ENCODE measurements at places on chromosomes 2 and 18. TPM values are rescaled to one million over a fixed set of nuclear protein-coding genes. Genes with fewer than 3 reads are reported as not detected.

Gene CFAP221
- not detected for total RNA-seq

Gene IL36G
- total RNA-seq = not detected

Gene NYAP2
- not detected for total RNA-seq

Gene CSRNP3
- total RNA-seq = not detected

Gene KCNG2
- not detected for total RNA-seq

Gene ACOXL
- total RNA-seq = 0.15 TPM

Gene LIPG
- total RNA-seq = 0.15 TPM

Gene TM4SF20
- not detected for total RNA-seq

Gene LIPT1
- total RNA-seq = 8.5 TPM

Gene ACMSD
- total RNA-seq = not detected

Gene TMEM182
- 2.5 TPM for total RNA-seq

Gene RTN4
- 79.9 TPM for total RNA-seq

Gene OSBPL6
- 0.35 TPM for total RNA-seq

Gene CABYR
- total RNA-seq = 1.3 TPM

Gene C2orf72
- total RNA-seq = 0.15 TPM

Gene ITPRID2
- total RNA-seq = 68.3 TPM

Gene MROH2A
- not detected for total RNA-seq

Gene AQP12B
- total RNA-seq = not detected

Gene DCTN1
- total RNA-seq = 106 TPM

Gene HOXD8
- total RNA-seq = not detected

Gene ASB18
- total RNA-seq = not detected

Gene CD8A
- 0.72 TPM for total RNA-seq

Gene SUCLG1
- total RNA-seq = 73.4 TPM
